ENCODE measurements at places on chromosomes 5 and 9.

- DNase-seq: no peak
These were observed 81.8 kb upstream of the RASA1 start for GRCh38 chr5:87185838-87186237.

DNA sequence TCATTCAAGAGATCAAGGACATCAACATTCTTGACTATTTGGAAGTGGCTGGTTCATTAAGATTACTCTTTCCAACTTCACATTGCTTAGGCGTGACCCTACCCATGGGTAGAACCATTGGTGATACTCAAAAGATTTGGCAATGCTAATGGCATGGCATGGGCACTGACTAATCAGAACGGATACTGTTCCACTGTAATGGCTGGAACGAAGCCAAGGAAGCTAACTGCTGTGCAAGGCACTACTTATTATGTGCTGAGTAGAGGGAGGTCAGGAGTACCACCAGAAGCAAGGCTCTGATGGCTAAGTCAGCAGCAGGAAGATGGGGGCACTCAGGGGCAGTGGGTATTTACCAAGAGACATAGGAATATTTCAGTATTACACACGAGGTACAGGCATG, 31.9 kb downstream of the GNA14 start:
- DNase-seq: no peak

- no peak for DNase-seq
These were observed 95.6 kb upstream of the SPOCK1 start for GRCh38 chr5:137594717-137595116.

GRCh38 chr9:27280860-27281259, 16.1 kb downstream of the EQTN start:
- DNase-seq: no peak

DNA sequence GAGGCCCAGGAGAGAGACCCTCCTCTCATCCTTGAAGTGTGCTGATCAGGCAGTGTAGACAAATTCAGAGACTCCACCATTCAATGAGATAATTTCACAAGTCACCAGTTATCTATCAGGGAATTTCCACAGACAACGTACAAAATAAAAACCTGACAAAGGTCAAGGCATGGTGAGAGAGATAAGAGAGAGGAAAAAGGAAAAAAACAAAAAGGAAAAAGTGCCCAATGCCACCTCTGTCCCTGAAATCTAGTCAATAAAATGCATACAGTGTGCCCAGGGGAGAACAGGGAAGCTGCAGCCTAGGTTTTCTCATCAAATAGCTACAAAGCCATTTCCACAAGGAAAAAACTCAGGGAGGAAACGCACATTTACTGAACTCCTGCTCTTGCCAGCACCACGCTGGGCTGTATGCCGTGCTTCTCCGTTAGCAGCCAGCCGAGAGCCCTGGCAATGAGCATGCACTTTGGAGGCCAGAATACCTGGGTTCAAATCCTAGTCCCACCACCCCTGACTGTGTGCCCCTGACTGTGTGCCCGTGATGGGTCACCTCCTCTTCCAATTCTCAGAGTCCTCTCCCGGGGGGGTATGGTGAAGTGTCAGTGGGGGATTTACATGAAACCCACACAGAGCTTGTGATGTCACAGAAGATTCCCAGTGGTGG, 11.6 kb downstream of the WHRN start:
- no peak for DNase-seq

DNA sequence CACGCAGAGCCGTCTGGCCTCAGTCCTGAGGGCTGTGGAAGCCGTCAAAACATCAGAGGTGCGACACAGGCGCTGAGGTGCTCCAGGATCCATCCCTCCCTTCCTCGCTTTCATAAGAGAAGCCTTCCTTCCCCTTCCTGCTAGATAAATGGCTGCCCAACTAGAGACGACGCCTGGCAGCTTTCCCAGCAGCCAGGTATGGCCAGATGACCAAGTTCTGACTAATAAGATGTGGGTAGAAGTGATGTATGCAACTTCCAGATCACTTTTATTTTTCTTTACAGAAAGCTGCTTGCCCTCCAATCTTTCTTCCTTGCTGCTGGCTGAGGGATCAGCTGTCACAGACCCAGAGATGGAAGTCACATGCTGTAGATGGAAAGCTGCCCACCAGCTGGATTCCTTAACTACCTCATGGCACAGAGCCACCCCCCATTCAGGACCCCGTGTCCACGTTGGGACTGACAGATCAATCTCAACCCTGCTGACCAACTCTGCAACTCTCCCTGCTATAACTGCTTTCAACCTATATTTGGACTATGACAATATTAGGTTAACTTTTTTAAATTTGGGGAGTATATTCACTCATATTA, 8.8 kb downstream of the MAPK9 start:
- DNase-seq: no peak

All from GOT3 (cell line).